ENCODE measurements at places on chromosomes 6 and 20.

- DNase-seq, result no peak
These were observed 223.4 kb downstream of the FOXC1 start for GRCh38 chr6:1832844-1833787.

GRCh38 chr6:45212976-45213375 is 115.2 kb upstream of the RUNX2 start:
- no peak for DNase-seq

DNA sequence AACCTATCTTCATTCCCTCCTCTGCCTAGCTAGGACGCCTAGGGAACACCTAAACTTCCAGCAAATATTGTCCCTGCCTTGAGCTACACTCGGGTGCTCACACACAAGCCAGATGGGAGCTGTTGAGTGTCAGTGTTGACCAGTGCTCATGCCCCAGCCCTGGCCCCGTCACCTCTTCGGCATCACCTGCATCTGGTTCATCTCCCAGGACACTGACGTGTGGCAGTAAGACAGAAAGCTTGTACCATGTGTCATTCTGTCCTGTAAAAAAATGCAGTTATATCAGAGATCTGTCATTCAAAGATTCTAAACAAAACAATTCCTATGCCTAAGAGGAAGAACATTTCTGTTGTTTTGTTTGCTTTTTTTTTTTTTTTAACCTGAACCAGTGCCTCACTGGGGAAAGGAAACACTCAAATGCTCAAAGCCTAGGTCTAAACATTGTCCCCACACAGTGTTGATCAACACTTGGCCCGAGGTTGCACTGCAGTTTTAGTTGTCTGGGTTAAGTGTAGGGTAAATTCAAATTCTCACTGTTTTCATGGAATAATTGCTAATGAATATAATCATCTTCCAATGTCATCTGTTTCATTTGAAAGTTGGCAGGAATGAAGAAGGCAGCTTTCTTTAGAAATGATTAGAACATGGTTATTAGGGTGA is 102.7 kb upstream of the SASH1 start:
- no peak for DNase-seq

DNA sequence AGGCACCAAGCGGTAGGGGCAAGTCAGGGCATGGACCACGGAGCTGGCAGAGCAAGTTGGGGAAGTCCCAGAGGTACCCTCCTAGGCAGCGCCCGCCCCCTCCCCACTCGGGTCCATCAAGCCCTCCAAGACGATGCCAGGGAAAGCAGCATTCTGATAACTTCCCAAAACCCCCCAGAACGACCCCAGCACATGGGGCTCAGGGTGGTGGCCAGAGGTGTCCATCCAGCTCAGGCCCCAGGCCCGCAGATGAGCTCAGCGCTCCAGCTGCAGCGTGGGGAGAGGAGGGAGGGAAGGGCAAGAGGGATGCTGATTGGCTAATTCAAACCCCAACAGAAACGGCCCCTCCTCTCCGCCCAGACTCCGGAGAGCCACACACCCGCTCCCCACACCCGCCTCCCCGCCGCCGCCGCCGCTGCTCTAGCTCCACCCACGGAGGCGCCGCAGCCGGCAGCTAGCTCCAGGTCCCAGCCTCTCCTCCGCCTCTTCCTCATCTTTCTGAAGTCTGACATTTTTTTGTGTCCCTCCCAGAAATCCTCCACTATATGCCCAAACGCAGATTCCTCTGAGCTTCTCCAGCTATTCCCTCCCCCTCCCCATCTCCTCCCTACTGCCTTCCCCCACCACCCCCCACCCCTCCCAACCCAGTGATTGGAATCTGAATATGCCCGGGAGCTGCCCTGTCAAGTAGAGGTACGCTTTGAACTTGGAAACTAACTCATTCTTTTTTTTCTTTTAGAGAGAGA is 40.3 kb upstream of the TLDC2 start:
- peak; percentile 98 for DNase-seq

DNA sequence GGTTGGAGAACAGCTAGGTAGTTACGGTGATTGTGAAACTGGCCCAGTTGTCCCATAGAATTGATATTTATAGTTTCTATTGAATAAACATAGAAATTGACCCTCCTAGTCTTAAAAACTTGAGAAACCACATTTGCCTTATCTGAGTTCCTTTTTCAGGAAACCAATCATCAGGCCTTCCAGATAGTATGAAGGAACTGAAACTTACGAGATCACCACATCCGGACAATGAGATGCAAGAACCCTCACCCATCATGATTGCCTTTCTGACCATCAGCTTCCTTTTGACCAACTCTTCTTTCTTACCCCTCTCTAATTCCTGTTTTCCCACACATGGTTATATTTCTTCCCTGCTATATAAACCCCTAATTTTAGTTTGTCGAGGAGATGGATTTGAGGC is 21.8 kb downstream of the SLC35F1 start:
- no peak for DNase-seq

GRCh38 chr6:170524172-170524502 is 29.0 kb downstream of the PSMB1 start:
- DNase-seq, result no peak

DNA sequence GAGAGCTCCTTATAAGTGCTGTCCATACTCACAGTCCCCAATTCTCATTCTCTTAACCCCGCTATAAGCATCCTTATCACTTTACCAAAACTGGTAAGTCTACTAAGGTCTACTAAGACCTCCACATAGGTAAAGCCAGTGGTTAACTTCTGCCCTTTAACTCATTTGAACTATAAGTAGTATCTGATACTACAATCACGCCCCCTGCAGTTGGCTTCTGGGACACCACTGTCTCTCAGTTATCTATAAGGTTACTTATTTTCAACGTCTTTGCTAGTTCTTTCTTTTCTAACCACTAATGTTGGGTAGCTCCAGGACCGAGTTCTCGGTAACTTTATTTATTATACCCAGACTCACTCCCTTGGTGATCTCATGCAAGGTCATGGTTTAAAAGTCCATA is 142.6 kb downstream of the ARHGAP18 start:
- DNase-seq, result peak; percentile 53

GRCh38 chr6:134787261-134787877 is 162.5 kb downstream of the ALDH8A1 start:
- no peak for DNase-seq

DNA sequence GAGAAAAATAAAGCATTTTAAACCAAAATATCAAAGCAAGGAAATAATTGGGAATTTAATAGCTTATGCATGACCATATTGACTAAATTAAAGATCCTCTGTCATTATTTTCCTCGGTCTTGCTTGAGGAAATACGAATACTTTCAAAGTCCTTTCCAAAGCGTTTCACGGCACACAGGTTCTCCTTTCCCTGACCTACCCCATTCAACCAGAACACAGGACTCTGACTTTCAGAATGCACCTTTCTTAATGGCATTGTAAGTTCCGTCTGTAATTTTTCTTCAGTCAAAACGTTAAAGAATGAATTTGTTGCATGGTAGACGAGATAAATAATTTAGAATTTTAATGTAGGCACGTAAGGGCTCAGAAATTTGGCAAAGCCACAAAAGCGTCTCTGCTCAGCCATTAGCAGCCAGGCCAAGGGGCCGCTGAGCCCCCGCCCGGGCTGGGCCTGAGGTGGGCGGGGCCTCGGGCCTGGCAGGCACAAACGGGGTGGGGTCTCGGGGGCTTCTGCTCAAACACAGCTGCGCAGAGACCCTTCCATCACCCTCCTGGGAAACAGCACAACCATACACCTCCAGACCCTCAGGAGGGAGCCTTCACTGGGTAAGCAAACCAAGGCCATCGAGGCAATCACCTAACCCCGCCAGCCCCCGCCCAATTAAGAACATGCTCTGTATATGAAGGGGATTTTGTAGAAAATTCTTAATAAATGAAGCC is 3.4 kb downstream of the NEDD9 start:
- no peak for DNase-seq

DNA sequence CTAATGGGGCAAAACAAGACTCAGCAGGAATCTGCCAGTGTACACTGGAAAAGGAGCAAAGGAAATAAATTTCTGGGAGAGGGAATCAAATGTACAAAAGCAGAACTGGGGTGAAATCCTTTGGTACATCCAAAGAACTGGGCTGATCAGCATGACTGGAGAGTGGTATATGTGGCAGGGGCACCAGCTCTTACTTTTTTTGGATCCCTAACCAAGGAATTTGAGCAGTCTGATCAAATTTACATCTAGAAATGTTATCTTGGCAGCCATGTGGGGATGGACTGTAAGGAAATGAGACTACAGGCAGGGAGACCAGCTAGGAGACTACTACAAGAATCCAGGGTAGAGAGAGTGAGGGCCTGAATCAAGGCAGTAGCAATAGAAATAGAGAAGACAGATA is 1.2 kb upstream of the ZSCAN31 start:
- DNase-seq, result no peak

GRCh38 chr6:161792851-161793493 is 519.1 kb upstream of the AGPAT4 start:
- DNase-seq, result no peak

DNA sequence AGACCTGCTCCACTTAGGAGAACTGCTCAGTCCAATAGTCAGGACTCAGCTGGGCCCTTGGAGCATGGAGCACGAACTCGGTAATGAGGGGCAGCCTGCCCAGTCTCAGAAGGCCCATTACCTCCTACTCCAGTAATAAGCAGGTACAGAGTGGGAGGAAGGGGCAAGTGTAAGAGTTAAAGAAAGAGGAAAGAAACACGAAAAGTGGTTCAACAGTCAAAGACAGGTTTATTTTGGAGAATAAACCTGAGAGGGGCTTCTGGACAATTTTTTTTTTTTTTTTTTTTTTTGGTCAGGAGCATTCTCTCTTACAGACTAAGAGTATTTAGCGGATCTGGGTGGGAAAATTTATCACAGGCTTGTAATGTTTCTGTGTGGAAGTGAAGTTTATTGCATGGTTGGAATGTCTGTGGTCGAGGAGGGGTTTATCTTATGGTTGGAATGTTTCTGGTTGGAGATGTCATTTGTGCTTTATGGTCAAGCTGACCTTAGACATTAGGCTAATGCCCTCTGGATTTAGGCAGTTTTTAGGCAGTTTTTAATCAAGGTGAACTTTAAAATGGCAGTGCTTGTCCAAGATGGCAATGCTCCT is 340.1 kb downstream of the BCKDHB start:
- DNase-seq, result no peak

GRCh38 chr6:134630508-134631121 is 312.7 kb upstream of the SGK1 start:
- DNase-seq, result no peak
